ENCODE measurements at places on chromosomes 4 and X. TPM values are rescaled to one million over a fixed set of nuclear protein-coding genes. Genes with fewer than 3 reads are reported as not detected.

Gene BTC
- total RNA-seq = not detected

Gene GPR82
- total RNA-seq = not detected

Gene PCSK1N
- 0.11 TPM for total RNA-seq

Gene USP17L10
- not detected for total RNA-seq

All from dermis lymphatic vessel endothelial cell (primary cell).